ENCODE measurements at places on chromosomes 13 and 19.
A peak's percentile ranks its signal among the peaks of the same experiment; 100 is the strongest.

GRCh38 chr19:17074634-17075034 lies 618 bp downstream of the HAUS8 start:
- no peak for DNase-seq

DNA sequence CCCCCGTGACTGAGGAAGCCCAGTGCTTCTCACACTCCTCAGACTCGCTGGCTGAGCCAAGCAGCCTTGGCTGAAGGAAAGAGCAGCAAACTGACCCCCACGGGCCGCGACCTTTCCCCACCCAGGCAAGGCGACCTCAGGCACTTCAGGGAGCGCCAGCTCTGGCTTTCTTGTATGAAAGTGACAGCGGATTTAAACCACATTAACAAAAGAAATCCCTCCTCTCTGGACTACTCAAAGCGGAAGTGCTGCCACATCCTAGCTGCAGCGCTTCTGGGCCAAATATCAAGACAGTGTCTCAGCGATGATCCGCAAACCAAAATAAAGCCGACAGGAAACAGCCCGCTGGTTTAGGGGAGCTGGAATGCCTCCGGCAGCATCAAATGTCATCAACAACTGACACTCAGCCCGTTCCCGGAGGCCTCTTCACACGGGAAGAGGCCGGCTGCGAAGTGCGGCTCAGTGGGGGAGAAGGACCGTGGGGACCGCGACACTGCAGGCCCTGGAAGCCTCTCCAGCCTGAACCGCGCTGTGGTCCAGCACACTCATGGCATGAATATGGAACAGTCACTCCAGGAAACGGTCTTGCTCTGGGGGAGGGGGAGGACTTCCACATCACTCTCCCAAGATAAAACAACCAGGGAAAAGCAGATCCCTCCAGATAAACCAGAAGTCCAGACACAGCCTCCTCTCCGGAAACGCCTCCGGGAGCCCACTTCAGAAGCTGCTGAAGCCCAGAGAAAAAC lies 1.4 kb downstream of the RASA3 start:
- DNase-seq = peak; percentile 83

DNA sequence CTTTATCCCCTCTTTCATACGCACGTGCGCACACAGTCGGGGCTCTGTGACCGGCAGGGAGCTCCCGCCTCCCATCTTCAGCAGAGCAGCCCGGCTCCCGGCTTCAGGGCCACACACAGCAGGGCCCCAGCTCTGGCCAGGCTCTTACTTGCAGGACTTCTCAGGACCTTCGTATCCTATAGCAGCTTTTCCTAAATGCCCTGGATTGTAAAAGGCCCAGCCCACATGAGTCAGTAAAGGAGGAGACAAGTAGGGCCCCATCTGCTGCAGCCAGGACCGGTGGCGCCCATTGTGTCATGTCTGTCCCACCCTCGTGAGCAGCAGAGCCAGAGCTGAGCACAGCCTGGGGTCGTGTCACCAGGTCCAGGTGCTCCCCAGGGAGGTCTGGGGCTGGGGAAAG lies 107.6 kb upstream of the VSTM2B start:
- no peak for DNase-seq

DNA sequence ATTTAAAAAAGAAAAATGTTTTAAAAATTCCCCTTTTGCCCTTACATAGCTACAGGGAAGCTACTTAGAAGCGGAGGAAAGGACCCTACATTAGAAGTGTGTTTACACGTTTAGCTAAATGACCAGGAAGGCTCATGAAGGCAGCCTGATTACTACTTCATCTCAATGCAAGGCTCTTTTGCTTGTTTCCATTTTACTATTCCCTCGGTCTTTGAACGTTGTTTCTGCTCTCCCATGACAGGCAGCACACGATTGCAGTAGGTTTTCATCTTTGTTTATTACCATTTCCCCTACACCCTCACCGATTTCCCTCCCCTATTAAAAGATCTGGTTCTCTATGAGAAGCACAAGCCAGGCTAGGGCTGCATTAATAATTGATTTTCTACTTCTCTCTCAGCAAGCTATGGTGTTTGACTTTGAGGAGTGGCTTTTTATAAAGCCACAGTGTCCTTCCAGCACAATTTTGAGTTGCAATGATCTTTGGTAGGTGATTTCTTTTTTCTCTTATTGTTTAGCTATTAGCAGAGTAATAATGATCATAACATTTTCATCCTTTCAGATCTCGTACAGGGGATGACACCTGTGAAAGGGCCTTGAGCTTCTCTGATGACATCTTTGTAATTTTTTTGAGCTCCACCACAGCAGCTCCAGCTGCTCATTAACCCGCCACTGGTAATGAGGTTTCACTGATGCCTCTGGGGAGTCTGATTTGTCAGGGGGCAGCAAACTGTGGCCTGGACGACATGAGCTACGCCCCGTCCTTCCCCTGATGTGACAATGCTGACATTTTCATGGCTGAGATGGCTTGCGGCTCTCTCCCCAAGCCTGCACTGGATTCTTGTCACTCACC lies 670.3 kb downstream of the UQCRFS1 start:
- no peak for DNase-seq

DNA sequence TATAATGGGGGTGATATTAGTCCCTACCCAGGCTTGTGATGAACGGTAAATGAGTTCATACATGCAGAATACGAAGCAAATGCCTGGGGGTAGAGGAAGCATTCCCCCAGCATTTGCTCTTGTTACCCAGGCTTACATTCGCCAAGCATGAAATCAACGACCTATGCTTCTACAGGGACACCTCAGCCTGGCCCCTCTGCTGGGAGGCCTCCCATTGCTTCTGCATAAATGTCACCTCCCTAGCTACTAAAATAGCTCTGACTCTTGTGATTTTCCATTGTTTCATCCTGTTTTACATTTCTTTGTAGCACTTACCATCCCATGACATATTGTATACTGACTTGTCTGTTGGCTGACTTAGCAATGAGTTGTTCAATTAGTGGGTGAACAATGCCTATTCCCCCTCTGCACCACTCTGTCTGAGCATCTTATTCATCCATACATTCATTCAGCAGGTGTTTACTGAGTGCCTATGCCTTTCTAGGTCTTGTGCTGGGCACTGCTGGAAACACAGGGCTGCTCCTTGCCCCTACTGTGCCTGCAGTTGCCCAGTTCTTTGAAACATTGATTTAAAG lies 47.0 kb downstream of the SPTBN4 start:
- no peak for DNase-seq

DNA sequence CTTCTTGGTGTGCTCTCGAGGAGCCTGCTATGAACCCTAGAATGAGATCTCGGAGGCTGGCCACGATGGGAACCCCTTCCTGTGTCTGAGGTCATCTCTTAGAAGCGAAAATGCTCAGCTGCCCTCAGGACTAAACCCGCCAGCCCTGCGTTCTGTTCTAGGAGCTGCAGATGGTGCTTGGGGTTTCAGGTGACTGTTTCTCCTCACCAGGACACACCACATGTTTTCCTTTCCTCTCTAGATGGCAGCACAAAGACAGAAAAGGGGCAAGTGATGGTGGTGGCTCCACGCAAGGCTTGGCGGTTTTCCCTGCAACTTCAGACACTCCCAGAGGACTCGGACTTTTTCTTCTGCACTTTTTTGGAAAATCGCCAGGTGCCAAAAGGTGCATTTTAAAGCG lies 60.1 kb downstream of the RNASEH2B start:
- no peak for DNase-seq

GRCh38 chr19:42176649-42176989 lies 40.9 kb downstream of the DEDD2 start:
- DNase-seq = no peak

DNA sequence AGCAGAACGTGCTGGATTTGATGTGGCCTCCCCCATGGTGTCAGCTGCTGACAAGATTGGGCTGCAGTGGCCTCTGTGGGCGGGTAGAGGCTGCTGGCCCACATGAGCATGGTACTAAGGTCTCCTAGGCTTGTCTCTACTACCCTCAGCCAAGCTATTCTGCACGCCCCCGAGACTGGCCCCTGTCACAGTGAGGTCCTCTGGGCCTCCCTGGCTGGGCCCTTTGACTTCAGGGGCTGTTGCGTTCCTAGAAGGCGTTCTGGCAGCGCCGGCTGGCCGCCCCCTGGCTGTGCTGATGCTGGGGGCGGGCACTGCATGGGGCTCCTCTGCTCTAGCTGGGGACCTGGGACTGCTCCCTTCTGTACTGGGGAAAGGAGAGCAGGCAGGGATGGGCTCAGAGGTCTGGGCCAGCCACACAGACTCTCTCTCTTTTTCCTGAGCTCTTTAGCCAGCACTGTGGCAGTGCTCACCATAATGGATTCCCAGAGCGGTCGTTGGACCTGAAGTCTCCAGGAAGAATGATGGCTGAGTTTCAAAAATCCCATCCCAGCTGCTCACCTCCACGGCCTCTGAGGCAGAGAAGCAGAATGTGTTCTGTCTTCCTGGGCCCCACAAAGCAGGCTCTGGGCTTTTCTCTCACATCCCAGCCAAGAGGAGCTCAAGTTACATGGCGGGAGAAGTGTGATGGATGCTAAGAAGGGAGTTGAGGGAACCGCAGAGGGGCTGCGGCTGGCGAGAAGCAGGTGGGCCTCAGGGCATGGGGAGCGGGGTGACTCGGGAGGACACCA lies 32.3 kb downstream of the TSSK6 start:
- no peak for DNase-seq

DNA sequence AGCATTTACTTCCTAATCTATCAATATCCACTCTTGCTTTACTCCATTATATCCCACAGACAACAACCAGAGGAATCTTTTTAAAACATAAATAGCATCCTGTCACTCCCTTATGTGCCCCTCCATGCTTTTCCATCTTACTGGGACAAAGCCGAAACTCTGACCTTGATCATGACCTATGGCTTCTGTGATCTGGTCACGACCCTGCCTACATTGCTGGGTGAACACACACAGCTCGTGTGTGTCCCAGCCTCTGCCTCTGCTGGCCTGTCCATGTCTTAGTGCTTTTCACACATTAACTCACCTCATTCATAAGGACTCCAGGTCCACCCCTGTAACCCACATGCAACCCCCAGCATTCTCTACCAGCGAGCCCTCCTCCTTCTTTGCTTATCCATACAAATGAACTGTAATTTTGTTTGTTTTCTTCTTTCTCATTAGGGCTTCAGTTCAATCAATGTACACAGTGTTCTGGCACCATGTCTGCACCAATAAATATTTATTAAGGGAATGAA lies 95.9 kb upstream of the RAP2A start:
- DNase-seq = no peak

GRCh38 chr13:96946709-96947311 lies 47.5 kb downstream of the OXGR1 start:
- no peak for DNase-seq

DNA sequence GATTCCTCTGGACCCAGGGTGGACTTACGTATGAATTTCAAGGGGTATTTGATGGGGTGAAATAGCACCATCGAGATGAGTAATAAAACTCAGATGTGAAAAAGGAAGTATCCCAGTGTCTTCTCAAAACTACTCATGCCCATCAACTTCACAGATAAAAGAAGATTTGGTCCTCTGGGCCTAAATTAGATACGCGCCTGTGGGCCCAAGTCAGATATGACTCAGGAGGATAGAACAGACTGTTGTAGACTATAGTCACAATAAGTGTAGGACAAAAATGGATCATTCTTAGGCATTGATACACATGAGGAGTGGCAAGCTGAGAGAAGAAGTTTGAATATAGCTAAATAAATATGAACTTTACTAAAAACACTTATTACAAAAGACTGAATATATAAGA lies 2438.8 kb downstream of the PCDH9 start:
- DNase-seq = no peak

- peak; percentile 79 for DNase-seq
These were observed 6.5 kb downstream of the RAB11B start for GRCh38 chr19:8396563-8397203.

- DNase-seq = no peak
These were observed 99.9 kb downstream of the TEX29 start for GRCh38 chr13:111420113-111420876.

DNA sequence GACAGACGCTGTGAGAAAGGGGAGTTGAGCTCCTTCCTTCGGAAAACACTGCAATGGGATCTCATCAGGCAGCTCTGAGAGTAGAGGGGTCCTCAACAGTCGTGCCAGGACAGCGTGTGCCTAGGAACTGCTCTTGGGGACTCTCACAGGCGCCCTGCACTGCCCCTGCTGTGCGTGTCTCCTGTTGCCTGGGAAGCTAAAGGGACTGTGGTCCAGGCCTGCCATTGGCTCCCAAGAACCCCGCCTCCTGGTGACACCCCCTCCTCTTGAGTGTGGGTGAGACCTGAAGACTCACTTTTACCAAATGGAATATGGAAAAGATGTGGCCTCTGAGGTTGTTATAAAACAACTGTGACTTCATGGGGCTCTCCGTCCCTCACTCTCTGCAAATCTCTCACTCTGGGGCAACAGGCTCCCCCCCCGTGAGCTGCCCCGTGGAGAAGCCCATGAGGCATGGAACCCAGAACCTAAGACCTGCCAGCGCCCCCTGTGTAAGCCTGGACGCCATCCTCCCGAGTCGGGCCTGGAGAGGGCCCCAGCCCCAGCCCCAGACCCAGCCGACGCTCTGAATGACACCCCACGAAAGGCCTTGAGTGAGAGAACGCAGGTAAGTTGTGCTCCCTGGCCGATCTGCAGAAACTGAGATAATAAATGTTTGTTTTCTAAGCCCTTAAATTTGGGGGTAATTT lies 302.7 kb downstream of the FGF9 start:
- no peak for DNase-seq

DNA sequence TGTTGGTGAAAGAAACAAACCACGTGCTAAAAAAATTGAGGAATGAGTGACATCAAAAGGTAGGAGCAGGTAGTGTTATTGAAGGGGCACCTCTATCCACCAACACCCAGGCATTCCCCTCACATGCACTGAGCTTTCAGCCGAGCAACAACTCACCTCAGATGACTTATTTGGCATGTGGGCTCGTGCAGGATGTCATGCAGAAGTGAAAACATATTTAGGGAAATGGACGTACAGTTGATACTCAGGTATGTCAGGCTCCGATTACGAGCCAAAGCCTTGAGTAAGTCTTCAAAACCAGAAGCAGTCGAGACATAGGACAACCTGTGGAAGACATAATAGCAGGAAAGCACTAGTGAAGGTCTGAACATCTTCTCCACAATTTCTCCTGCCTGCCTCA lies 30.4 kb downstream of the NLRP11 start:
- DNase-seq = no peak

DNA sequence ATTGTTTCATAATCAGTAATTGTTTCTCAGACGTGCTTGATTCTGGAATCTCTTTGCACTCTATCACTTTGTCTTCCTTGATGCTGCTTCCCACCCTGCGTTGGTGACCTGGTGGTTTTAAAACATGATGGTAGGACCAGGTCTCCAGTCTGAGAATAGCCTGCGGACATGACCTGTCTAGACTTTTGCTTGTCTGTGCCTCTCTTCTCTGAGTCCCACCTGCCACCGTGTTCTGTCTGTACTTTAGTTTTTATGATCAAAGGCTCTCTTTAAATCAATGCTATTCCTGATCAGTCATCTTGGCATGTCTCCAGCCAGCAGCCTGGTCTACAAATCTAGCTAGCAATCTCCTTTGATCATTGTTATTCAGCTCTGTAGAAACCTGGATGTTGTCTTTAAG lies 933.9 kb downstream of the DIAPH3 start:
- DNase-seq = no peak

GRCh38 chr13:26861941-26862340 lies 101.4 kb upstream of the GPR12 start:
- DNase-seq = no peak

- no peak for DNase-seq
These were observed 503.4 kb downstream of the SLITRK1 start for GRCh38 chr13:83378908-83379307.

All from activated naive CD4-positive, alpha-beta T cell treated with anti-CD3 and anti-CD28 coated beads, Interleukin-2, amount 50 U/mL, for 72 hours (primary cell).